Stimulated activated CD8-positive, alpha-beta memory T cell treated with anti-CD3 and anti-CD28 coated beads, Interleukin-7, amount 100 ng/mL, for 48 hours (primary cell): ENCODE measurements at places on chromosomes 1 and 21.

- no peak for DNase-seq
Measured at GRCh38 chr21:27582246-27582947, 615.5 kb upstream of the ADAMTS5 start.

GRCh38 chr1:205615789-205616188 lies 16.0 kb downstream of the ELK4 start:
- no peak for DNase-seq

GRCh38 chr21:45152265-45152746 lies 77.9 kb downstream of the ADARB1 start:
- DNase-seq, result peak; percentile 53

- no peak for DNase-seq
Measured at GRCh38 chr1:9238550-9238949, 4.0 kb downstream of the H6PD start.

DNA sequence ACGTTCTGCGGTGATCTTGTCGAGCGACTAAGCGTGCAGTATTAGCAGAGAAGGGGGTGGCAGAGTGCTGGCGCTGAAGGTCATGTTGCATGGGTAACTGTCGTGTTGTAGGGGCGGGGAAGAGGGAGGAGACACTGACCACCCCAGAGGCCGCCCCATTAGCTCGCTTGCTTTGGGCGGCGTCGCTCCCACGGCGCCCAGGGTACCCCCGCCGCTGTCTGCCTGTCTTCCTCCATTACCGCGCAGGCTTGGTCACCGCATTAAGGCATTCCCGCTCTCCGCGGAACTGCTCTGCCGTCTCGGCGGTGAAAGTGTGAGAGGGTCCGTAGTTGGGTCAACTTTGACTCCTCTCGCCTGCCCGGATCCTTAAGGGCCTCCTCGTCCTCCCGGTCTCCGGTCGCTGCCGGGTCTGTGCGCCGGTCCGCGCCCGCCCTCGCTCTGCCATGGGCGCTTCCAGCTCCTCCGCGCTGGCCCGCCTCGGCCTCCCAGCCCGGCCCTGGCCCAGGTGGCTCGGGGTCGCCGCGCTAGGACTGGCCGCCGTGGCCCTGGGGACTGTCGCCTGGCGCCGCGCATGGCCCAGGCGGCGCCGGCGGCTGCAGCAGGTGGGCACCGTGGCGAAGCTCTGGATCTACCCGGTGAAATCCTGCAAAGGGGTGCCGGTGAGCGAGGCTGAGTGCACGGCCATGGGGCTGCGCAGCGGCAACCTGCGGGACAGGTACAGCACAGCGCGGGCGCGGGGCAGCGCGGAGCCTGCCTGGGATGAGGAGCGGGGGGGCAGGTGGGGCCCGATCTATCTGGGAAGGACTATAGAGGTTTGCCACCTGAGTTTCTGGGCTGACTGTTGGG lies at the start of gene MTARC2:
TSS of gene MTARC2 (plus strand) at position 234 of the 846 bp plus-strand sequence. CDS start at position 444, 210 bp downstream.
- DNase-seq, result no peak

DNA sequence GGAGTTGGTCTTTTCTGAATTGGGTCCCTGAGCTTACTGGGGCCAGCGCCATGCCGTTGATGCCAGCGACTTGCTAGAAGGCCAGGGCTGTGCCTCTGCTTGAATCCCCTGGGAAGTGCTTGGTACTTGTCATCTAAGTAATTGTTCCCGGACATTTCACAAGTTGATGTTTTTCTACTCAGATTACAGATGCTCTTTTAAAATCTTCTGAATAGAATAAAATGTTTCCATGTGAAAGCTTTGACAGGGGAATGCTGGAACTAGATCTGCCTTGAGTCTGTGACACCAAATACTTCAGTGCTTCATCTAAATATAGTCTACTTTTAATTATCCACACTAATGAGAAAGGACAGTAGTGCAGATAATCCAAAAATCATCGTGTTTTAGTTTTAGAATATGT lies 38.3 kb downstream of the PTGFRN start:
- DNase-seq, result no peak

DNA sequence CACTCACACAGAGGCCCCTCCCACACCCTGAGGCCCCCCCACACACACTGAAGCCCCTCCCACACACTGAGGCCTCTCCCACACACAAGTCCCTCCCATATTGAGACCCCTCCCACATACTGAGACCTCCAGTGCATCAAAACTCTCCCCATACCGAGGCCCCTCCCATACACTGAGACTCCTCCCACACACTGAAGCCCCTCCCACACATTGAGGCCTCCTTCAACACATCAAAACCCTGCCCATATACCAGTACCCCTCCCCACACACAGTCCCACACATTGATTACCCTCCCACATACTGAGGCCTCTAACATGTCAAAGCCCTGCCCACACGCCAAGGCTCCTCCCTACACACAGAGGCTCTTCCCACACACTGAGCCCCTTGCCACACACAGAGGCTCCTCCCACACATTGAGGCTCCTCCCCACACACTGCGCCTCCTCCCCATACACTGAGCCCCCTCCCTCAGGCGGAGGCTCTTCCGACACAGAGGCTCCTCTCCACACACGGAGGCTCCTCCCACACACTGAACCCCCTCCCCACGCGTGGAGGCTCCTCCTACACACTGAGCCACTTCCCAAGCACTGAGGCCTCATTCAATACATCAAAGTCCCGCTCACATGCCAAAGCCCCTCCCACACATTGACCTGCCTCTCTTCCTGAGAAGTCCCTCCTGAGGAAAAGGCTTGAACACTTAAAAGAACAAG lies 392.3 kb downstream of the CAMTA1 start:
- DNase-seq, result no peak

DNA sequence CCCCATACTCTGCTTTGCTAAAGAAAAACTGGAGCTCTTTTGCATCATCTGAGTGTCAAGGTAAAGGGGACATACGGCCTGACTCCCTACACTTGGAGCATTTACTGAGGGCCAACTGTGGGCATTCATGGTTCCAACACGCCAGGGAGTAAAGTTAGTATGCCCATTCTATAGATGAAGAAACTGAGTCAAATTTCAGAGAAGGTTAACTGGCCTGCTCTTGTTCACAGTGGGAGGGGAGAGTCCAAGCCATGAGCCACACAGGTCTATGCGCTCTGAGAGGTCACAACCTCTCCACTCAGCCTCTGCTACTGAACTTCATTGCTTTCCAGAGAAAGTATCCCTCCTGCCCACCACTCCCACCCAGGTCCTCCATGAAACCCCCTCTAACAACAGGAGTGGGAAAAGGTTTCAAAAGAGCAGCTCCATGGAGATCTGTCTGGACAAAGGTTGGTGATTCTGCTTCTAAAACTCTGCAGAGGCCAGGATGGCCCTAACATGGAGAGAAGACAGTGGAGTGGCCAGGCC lies 6.8 kb upstream of the KCNN3 start:
- DNase-seq, result no peak

DNA sequence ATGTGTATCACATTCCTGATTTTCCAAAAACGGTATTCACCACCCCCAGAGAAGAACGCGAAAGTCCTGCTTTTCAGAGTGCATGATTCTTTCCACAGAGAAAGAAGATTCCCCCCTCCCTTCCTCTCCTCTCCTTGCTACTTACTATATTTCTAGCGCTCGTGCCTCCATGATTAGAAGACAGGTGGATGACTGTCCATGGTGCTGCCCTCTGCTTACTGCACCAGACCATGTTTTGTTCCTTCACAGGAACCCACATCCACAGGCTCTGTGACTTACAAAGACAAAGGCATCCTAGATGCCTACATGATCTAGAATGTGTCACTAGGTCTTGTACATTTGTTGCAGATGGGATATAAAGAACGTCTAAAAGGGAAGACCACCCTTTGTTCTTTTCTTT lies 49.1 kb upstream of the ZNF648 start:
- no peak for DNase-seq

DNA sequence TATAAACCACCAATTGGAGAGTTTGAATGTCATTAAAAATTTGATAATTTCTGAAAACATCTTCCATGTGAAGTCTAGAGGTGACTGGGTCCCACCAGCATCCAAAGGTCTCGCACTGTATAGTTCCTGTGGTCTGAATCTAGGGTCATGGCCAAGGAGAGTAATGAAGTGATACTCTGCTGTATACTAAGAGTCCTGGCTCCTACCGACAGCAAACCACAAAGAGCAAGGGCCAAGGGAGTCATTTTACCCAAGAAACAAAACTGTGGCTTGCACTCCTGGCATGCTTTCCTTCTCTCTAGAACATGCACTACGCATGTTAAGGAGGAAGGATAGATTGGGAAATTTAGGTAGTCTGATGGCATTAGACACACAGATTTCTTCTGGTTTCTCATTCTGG lies 115.6 kb downstream of the BRINP2 start:
- DNase-seq, result no peak

- no peak for DNase-seq
Measured at GRCh38 chr1:245046315-245046714, 108.5 kb upstream of the KIF26B start.

- DNase-seq, result no peak
Measured at GRCh38 chr1:3657578-3658230, 5.4 kb downstream of the TP73 start.

- DNase-seq, result peak; percentile 64
Measured at GRCh38 chr1:214439352-214440119, 111.9 kb downstream of the PTPN14 start.

- no peak for DNase-seq
Measured at GRCh38 chr1:214678386-214678785, 75.4 kb downstream of the CENPF start.

DNA sequence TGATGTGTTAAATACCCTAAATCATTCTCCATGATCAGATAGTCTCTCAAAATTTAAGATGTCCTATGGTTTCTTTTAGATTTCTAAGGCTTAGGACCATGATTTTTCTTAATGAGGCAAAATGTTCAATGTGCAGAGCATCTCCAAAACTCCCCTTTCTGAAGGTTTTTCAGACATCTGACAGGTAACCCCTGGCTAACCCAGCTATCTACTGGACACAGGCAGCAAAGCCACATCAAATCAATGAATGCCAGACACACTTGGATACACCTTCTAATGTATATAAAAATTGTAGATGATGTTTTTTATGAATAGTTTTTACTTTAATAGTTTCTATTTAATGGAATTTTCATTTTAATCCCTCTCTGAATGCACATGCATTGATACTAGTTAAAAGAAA lies 285.6 kb downstream of the GRIK1 start:
- DNase-seq, result no peak

DNA sequence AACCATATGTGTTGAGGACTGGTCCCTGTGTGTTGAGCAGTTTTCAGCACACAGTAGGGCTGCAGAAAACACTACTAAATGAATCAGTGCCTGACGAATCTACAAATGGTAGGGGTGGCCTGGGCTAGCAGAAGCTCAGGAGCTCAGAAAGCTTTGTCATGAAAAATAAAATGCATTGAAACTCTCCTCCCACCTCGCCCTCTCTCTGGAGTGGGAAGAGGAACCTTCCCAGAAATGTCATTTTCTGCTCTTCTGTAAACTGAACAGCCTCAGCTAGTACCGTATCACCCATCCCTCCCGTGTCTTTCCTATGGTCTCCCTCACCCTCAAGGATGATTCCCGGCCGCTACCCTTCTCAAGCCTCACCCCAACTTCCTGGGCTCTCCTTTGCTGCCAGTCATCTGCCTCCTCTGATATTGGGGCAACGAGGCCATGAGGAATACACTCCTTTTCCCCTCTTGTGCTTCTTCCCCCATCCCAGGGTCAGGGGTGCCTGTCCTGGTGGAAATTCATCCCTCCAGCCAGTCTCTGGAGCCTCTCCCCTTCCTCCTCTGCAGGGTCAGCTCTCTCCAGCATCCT lies 734.5 kb downstream of the PTPRU start:
- DNase-seq, result no peak

GRCh38 chr1:76587212-76587611 lies 280.1 kb upstream of the ST6GALNAC5 start:
- no peak for DNase-seq

DNA sequence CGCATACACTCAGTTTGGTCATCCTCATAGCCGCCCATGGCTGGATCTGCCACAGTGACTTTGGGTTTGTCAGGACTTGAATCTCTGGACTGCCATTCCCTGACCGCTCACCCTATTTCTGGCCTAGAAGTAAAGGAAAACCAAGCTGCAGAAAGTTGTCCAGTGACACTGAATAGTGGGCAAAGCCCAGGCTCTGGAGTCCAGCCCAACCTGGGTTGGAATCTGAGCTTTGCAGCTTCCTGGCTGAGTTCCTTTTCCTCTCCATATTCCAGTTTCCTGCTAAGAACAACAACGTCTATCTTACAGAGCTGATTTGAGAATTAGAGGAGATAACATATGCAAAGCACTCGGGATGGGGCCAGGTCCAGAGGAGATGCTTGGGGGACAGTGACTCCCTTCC lies 15.6 kb upstream of the EIF4G3 start:
- no peak for DNase-seq

DNA sequence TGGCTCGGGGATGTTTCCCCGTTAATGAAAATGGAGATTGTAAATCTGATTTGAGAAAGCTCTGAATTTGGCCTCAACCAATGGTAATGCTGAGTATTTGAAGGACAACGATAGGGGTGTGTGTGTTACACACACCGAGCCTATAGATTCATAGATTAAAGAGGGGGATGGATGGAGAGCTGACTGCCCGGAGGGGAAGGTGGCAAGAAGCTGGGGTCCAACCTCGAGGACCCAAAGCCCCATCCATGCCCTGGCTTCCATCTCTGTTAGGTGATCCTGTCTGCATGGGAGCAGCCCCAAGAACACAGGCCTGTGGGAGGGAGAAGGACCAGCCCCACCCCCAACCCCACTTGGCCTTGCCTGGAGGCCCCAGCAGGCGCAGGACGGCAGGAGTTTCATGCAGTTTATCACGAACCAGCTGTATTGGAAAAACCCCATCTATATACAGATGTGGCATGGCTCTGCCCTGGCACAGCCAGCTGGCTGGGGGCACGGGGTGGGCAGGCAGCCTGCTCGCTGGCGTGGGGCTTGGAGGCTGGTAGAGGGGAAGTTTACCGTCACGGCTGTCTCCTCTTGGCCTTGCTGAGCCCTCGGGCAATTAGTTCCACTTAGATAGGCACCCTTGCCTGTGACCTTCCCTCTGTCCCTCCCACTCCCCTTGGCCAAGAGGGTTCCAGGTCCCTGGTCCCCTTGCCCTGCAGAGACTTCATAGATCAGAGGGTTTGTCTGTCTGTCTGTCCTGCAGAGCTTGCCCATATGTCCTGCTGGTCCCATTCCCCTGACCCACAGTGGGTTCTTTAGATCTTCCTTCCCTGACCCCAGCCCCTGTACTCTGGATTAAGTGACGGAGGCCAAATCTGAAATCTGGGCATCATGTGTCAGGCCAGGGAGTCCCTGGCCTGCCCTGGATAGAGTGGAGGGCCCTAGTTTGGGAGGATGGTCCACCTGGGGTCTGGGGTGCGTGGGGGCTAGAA lies 3.0 kb downstream of the HSPB7 start:
- DNase-seq, result no peak

GRCh38 chr1:54615531-54616279 lies 7.6 kb downstream of the FAM151A start:
- DNase-seq, result no peak
